ENCODE measurements at places on chromosomes 11 and 22.

DNA sequence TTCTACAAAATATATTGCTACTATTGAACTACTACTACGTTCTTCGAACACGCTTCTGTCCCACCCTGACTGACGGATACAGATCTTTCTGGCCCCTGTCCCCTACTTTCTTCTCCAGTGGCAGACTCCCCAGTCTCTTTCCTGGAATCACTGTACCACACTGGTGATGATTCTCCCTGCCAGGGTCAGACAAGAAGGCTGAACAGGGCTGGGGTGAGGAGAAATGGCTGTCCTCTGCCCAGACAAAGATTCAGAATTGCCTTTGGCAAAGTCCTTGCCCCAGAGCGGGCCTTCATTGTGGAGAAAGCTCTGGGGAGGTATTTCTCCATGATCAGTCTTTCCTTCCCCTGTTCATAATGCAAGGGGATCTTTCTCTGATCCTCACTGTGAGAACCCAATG is 1417.1 kb downstream of the BRD1 start:
- DNase-seq = no peak

DNA sequence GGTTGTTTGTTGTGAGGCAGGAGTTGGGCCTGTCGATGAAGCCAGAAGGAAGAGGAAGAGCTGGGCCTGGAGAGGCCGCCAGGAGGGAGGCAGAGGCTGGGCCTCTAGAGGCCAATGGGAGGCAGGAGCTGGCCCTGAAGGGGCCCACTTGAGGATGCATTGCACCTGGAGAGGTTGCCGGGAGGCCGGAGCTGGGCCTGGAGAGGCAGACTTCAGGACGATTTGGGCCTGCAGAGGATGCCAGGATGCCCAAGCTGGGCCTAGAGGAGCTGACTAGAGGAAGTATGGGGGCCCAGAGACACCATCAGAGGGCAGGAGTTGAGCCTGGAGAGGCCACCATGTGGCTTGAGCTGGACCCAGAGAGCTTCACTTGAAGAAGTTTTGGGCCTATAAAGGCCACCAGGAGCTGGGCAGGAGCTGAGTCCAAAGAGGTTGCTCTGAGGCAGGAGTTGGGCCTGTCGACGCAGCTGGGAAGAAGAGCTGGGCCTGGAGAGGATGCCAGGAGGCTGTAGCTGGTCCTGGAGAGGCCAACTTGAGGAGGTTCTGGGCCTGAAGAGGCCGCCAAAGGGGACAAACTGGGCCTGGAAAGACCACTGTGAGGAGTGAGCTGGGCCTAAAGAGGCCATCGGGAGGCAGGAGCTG is 39.0 kb downstream of the OR4C45 start:
- DNase-seq = no peak

DNA sequence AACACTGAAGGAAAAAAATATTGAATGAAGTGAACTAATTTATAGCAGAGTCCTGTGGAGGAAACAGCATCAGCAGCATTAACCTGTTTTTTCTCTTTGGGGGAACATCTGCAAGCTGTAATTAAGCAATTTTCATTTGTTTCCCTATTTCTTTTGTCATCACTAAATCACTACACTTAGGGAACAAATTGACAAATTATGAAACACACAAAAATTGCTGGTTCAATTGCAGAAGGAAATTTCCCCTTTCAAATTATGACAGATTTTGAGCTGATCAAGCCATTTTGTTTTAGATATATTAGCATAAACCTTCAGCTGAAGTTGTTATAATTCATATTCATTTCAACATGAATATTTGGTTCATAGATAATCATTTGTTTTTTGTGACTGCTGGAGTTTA is 22.2 kb upstream of the RAG2 start:
- DNase-seq = no peak

DNA sequence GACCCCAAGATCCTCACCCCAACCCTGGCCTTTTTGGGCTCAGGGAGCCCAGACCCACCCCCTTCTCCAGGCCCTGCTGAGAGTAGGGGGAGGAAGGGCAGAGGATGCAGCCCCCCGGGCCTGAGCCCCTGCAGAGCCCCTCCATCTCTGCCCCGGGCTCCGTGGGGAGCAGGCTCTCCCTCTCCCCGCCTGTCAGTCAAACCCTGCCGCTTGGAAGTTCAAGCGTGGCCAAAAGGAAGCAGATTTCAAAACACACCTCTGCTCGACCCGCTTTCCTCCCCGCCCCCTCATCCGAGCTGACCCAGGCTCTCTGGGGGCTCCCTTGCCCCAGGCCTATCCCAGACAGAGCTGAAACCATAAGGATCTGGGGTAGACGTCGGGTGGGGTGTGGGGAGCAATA is 39.0 kb upstream of the CD82 start:
- DNase-seq = no peak

GRCh38 chr11:102186551-102187191 is 76.4 kb downstream of the YAP1 start:
- DNase-seq = no peak

DNA sequence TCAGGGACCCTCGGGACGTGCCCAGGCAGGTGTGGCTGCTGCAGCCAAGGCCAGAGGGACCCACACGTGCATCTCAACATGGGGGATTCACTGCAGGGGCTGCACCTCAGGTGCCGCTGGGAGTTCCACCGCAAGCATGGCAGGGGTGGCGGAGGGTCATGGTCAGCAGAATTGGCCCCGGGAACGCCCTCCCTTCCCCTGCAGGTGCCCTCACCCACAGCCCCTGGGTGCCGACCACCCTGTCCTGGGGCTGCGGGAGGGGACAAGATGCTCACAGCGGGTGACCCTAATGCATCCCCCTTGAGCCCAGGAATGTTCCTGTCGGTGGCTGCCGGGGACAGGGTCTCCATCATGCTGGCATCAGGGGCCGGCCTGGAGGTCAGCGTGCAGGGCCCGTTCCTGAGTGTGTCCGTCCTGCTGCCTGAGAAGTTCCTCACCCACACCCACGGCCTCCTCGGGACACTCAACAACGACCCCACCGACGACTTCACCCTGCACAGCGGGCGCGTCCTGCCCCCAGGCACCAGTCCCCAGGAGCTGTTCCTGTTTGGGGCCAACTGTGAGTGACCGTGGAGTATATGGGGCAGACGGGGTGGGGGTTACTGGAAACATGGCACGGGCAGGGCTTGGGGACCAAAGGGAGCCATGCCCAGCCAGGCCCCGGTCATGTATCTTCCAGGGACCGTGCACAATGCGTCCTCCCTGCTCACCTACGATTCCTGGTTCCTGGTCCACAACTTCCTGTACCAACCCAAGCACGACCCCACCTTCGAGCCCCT is 5.8 kb downstream of the SUSD2 start:
- DNase-seq = no peak

- peak; percentile 76 for DNase-seq
Measured at GRCh38 chr22:21044931-21045584, 688 bp upstream of the LRRC74B start.

- no peak for DNase-seq
Measured at GRCh38 chr11:73518195-73518594, 79.7 kb downstream of the FAM168A start.

- no peak for DNase-seq
Measured at GRCh38 chr11:29616611-29617010, 400.2 kb downstream of the KCNA4 start.

DNA sequence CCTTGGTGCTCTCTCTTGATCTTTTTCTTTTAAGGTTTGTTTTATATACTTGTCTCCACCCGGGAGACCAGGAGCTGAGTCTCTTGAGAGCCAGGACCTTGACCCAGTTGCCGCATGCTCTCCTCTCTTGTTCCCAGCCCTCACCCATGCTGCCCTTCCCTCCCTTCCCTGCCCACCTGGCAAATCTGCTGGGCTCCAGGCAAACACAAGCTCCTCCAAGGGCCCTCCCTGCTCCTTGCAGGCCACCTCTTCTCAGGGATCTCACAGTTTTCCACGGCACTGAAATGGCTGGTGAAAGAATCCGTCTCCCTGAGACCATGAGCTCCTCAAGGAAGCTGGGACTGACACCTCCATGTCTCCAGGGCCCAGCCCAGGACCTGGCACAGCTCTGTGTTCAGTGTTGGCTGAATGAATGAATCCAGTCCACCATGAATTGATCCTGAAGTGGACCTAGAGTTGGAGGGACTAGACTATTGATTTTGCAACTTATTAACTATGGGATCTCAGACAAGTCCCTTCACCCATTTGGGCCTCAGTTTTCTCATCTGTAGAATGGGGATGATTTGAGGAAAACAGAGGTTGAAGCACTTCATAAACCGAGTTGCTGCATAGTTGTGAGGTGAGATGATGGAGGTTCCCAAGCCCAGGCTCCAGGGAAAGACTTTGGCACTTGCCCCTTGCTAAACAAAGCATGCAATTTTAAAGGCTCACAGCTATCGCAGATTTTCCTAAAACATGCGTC is 25.1 kb upstream of the FBLN1 start:
- DNase-seq = no peak

DNA sequence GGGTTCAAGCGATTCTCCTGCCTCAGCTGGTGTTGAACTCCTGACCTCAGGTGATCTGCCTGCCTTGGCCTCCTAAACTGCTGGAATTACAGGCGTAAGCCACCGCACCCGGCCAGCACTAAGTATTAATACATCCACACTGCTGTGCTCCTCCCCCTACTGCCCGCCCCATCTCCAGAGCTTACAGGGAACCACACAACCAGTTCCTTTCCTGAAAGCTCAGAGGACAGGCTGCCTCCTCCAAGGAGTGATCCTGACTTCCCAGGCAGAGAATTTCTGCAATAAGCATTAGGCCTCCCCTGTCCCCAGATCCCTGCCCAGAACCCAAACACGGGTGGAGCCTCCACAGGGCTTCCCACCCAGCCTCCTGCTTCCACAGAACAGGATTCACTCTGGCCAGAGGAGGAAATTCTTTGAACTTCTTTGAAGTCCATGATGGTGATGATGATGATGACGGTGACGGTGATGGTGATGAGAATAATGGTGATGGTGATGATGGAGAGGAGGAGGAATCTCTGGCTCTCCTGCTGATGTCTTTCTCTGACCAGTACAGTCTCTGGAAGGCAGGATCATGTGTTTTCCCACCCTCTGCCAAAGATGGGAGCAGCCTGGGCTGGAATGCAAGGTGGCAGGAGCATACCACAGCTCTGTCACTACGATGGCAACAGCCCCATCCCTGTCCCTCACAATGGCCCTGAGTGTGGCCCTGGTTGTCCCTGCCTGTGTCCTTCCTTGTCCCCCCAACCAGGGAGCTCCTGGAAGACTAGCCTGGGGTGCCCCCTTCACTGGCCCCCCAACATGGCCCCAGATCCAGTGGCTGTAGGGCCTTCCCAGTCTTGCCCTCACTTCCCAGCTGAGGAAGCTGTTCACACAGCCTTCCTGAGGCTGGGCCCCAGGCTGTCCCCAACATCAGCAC is 33.5 kb upstream of the CSNK1E start:
- DNase-seq = no peak

DNA sequence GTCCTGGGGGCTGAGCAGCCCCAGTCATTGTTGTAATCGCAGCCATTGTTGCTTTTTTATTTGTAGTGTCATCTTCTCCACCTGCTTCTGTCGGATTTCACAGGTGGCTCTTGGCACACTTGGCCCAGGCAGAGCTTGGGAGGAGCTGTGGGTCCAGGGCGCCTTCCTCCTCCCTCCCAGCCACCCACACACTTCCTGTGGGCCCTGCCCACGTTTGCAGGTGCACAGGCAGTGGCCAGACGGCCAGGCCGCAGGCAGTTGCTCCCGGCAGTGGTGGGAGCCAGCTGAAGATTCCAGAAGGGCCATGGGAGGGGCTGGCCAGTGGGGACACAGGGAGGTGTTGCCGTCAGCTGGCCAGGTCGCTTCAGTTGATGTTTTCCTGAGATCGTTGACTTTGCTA is 1191.9 kb downstream of the BRD1 start:
- DNase-seq = no peak

DNA sequence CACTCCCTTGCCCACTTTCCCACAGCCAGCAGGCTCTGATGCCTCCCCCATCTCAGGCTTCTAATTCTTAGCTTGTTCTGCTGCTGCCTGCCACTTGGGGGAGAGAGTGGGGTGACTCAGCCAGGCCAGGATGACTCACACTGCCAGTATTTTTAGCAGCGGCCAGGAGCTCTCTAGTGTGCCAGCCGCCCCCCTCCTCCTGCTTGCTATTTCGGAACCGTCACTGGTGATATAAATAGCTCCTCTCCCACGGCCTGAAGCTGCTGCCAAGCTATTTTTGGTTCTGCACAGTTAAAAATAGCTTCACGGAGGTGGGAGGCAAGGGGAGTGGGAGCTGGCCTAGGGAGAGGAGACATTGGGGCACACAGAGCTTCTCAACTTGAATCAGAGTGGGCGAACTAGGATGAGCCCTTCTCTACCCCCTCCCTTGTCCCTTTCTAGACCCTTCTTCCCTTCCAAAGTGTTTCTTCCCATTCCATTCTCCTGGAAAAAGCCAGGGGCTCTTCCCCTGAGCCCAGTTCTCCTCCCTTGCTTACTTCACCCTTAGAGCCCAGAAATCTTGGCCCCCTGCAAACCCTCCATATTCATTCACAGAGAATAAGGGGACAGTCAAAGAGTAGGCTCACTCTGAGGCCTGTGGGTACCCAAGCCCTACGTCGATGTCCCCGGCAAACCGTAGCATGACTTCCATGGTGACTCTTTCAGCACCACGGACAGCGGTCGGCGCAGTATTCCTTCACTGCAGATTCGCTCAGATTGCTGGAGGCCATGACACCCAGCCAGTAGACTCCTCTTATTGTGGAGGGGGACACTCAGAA is 2.5 kb upstream of the NPAS4 start:
- DNase-seq = peak; percentile 90

- DNase-seq = peak; percentile 59
Measured at GRCh38 chr11:88231894-88232482, 56.7 kb upstream of the RAB38 start.

DNA sequence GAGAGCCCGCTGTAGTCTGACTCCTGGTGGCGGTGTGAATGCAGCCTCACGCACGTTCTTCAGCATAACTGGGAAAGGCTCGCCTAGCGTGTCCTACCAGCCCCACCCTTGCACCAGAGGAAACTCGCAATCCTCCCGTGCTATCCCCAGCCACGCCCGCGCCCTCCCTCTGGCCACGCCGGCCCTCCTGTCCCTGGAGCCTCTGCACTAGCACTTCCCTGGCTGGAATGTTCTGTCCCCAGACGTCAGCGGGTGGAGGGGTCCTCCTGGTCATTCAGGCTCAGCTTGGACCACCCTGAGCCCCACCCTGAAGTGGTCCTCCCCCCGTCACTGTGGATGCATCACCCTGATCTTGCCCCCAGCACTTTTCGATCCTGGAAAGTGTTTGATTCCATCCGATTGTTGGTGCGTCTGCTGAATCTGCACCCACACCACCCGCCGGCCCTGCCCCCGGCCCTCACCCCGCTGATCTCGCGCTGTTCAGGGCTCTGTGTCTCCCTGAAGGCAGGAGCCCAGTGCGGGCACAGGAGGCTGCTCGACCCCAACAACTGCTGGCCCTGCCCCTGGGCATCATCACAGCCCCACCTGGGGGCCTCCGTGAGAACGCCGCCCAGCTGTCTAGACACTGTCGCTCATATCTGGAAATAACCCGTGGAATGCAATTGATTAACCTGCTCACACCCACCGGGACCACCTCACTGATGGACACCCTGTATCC is 437.0 kb downstream of the TBC1D22A start:
- DNase-seq = no peak

- peak; percentile 76 for DNase-seq
Measured at GRCh38 chr22:40176921-40177737, 596 bp upstream of the TNRC6B start.

- peak; percentile 51 for DNase-seq
Measured at GRCh38 chr11:73236854-73237253, 18.8 kb downstream of the P2RY2 start.

- no peak for DNase-seq
Measured at GRCh38 chr22:20407829-20408228, 13.9 kb downstream of the ZNF74 start.

Data from ELR (cell line).